GM18507 (cell line): ENCODE measurements at places on chromosomes 2 and 18.

GRCh38 chr2:102111823-102112222, 30.7 kb upstream of the IL1R1 start:
- no peak for DNase-seq

- no peak for DNase-seq
Measured at GRCh38 chr2:67828066-67828465, 234.7 kb downstream of the C1D start.

GRCh38 chr2:106115250-106115649, 78.9 kb downstream of the UXS1 start:
- DNase-seq = no peak

- no peak for DNase-seq
Measured at GRCh38 chr2:106108351-106108750, 85.8 kb downstream of the UXS1 start.
